ENCODE measurements at places on chromosomes 13 and 19. TPM values are rescaled to one million over a fixed set of nuclear protein-coding genes. Genes with fewer than 3 reads are reported as not detected.

Gene CD33
- not detected for total RNA-seq

Gene KLK15
- not detected for total RNA-seq

Gene TMEM255B
- total RNA-seq = 0.83 TPM

Gene GPR183
- 80.2 TPM for total RNA-seq

Gene GJB2
- total RNA-seq = not detected

Gene PCDH8
- total RNA-seq = not detected

Gene CD22
- 7.9 TPM for total RNA-seq

Gene LIN37
- total RNA-seq = 5.5 TPM

Gene PABPC3
- total RNA-seq = 1.5 TPM

Gene ZNF557
- total RNA-seq = 20.0 TPM

Gene ZNF574
- 26.2 TPM for total RNA-seq

Gene CDC42EP5
- total RNA-seq = not detected
